ENCODE measurements at places on chromosomes 6 and 20.

DNA sequence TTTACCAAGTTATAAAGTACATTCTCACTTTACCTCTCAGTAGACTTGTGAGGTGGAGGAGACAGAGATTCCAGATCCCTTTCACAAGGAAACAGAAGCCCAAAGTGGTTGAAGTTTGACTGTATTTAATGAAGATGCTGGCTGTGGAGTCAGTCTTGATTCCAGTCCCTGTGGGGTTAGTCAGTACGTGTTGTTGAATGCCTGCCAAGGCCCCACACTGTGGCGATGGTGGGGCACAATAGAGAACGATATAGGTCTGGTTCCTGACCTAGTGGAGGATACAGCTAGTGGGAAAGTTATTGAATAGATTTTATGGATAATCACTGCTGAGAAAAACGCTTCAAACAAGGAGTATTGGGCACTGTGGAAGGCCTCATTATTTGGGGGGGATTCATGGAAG, 71.4 kb downstream of the LRRC1 start:
- DNase-seq, result no peak

DNA sequence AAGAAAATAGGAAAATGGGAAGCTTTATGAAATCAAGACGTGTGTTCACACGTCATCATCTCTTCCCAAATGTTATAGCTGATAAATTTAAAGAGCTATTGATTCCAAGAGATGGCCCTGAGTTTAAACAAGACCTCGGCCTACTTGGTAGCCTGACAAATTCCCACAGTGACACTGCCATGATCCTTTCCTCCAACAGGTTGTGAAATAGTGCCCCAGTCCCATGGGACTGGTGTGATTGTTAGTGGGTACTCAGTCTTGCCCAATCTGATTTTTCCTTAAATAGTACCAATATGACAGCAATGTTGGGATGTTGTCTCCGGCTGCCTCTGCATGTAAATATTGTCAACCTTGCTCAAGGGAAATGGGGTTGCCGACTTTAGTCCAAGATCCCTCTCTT, 34.5 kb downstream of the RIOK1 start:
- no peak for DNase-seq

- DNase-seq, result no peak
Measured at GRCh38 chr6:48933136-48933535, 529.9 kb downstream of the MMUT start.

- DNase-seq, result no peak
Measured at GRCh38 chr6:163840880-163841279, 426.4 kb downstream of the QKI start.

- DNase-seq, result no peak
Measured at GRCh38 chr20:33521461-33521860, 31.6 kb downstream of the CBFA2T2 start.

DNA sequence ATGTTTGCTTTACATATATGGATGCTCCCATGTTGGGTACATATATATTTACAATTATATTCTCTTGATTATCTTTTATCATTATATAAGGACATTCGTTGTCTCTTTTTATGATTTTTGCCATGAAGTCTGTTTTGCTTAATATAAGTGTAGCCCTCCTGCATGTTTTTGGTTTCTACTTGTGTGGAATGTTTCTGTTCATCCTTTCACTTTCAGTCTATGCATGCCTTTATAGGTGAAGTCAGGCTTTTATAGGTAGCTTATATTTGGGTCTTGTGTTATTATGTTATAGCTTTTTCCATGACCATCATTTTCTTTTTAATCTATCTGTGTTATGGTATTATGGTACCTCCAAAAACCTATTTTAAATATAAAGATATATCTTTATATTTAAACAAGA, 612.5 kb upstream of the HS3ST5 start:
- no peak for DNase-seq

DNA sequence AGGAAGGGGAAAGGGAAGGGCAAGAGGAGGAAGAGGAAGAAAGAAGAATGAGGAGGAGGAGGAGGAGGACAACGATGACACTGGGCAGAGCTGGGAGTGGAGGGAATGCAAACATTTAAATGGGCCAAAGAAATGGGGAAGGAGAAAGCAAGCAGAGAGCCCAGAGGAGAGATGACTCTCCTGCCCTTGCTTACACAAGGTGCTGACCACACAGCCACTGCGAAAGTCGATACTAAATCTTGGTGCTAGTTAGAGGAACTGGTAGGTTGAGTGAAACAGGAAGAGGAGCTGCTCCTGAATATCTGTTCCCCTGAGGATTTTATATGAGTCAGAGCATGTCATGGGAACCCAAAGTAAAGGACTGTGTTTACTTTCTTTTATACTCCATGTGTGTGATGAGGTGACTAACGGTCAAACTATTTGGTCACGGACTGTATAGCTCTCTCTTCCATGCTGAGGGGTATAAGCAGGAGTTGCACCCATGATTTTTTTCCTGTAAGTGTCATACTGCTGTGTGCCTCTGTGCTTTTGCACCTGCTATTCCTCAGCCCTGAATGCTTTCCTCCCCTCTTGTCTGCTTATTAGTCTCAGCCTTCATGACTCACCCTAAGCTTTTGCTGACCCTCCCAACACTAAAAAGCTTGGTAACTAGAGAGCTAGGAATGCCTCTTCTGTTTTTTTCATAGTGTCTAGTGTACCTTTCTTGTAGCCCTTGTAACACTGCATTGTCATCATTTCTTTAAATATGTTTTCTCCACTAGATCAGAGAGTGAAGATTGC, 9.5 kb upstream of the PAQR8 start:
- no peak for DNase-seq

- DNase-seq, result no peak
Measured at GRCh38 chr6:152351742-152352141, 285.4 kb downstream of the SYNE1 start.

DNA sequence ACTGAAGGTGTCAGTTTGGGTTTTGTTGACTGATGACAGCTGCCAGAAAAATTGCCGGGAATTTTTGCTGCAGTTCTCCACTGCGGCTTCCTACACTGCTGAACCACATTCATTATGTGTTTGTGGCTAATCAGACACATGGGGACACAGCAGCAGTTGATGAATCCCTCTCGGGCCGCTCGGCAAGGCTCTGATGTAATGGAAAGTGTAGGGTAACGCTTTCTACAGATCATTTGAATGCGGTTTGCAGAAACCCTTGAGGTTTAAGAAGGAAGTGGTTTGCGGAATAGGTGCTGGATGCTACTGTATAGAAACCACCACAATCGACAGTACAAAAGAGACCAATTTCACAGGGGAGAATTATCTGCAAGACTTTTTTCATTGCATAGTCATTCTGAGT, 138.7 kb upstream of the SASH1 start:
- peak; percentile 54 for DNase-seq

DNA sequence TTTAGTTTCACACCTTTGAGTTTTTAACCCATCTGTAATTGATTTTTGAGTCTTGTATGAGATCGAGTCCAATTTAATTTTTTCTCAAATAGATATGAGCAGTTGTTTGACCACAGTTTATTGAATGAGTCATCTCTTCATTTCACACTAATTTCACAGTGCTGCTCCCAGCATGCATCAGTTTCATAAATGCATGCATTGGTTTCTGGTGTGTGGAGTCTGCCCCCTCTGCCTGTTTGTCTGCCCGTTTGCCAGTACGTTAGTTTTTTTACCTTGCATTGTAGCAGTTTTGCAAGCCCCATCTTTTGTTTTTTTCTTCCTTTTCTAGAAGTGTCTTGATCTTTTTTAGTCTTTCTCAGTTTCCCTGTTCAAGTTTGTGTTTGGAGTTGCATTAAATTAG, 11.9 kb downstream of the SLX4IP start:
- DNase-seq, result peak; percentile 36

DNA sequence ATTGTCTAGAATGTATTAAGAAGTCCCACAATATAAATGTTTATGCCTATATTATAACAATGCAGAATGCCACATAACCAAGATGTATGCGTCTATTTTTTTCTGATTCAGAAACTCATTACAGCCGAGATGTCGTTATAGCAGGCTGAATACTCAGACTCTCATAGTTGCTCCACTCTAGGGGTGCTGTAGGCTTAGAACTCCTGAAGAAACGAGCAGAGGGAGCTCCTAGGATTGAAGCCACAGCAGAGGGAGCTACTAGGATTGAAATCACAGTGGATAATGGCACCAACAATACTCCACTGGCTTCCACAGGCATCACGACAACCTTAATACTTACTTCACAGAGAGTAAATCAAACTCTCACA, 208.9 kb downstream of the KIF16B start:
- no peak for DNase-seq

DNA sequence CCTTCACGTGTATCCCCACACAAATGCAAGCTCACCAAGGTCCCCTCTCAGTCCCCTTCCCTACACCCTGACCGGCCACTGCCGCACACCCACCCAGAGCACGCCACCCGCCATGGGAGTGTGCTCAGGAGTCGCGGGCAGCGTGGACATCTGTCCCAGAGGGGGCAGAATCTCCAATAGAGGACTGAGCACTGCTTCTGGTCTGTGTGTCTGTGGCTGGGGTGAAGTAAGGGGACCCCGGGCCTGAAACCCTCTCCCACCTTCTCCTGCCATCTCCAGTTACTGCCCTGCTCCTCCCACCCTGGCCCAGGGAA, 8.3 kb downstream of the MYL9 start:
- no peak for DNase-seq

DNA sequence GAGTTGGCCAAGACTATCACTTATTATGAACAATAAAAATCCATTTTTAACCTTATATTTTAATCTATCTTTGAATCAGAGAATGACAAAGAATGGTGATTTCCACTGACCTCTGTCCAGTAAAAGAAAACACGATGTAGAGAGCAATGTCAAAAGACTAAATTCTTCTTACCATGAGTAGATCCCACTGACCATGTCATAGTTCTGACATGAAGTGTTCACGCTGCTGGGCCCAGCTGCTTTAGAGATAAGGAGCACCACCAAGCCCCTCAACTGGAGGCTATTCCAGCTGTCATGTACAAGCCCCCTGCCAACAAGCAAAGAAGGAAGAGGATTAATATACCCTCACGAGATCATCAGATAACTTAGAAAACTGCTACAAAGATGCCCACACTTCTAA, 125.3 kb downstream of the PDSS2 start:
- DNase-seq, result no peak

DNA sequence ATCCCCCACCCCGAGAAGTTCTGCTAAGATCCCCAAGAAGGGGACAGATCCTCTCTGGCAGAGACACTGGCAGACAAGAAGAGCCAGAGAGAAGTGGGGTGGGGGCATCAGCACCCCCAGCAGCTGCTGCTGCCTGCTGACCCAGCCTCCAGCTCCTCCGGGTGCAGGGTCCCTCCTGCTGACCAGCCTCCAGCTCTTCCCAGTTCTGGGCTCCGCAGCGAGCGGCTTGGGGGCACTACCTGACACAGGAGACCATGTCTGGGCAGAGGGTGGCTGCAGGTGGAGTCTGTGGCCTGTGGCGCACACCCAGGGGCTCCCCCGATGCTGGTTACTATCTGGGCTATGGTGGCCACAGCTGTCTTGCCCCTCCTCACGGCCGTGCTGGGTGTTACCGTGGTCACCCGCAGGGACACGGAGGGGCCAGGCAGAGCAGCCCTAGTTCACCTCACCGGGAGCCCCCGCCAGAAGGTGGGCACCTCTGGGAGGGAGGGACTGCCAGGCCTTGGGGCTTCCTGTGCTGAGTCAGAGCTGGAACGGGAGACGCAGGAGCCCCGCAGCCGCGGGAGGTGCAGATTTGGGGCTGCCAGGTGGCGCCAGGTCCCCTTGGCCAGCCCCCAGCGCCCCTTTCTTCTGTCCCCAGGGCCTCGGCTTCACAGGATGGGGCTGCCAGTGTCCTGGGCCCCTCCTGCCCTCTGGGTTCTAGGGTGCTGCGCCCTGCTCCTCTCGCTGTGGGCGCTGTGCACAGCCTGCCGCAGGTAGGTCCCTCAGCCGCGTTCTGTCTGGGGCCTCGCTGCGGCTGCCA, 630 bp downstream of the LIME1 start:
- peak; percentile 39 for DNase-seq

DNA sequence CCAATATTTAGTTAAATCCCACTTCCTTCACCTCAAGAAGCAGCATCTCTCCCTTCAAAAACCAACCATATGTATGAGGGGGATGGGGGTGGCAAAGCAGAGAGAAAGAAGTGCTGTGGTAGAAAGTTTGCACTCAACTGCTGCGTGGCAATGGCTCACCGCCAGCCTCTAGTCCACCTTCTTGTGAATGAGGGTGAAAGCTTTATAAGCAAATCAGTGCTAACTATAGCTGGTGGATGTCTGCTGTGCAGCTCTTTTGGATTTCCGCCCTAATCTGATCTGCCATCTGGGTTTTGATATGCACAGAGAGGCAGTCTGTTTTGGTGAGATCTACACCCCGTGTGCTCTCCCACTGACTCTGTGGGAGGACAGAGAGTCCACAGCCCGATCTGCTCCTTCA, 281.2 kb upstream of the SUPT3H start:
- no peak for DNase-seq

DNA sequence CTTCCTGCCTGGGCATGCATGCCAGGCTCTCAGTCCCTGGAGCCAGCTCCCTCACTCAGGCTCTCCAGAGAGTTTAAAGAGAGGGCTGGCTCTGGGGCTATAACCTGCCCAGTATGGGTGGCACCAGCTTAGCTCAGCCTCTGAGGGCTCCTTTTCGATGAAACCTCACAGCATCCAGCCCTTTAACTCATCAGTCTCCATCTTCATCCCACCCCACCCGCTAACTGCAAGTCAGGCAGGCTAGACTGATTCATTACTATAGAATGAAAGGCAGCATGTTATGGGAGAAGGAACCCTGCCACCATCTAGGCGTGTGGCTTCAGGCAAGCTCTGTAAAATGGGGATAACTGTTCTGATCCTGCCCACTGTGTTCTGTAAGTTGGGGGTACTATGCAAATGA, 53.5 kb downstream of the RAB44 start:
- no peak for DNase-seq

DNA sequence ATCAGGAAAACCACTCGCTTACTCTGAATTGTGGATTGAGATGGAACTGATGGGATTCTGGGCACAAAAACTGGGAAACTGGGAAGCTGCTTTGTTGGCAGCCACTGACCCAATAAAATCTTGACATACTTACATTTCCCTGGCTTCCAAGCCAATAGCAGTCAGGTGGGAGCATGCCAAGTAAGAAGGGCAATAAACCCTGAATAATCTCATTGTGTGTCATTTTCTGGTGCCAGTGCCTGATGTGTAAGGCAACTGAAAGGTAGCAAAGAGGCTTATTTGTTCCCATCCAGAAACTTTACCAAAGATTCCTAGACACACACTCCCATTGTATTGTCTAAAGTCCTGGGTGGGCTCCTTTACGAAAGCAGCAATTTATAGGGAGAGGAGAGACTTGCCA, 93.2 kb downstream of the TBX18 start:
- DNase-seq, result no peak
